ENCODE measurements at places on chromosomes 1 and 21. TPM values are rescaled to one million over a fixed set of nuclear protein-coding genes. Genes with fewer than 3 reads are reported as not detected.

Gene RGS1
- 5.8 TPM for polyA plus RNA-seq

Gene TEX38
- polyA plus RNA-seq, result not detected

Gene SPRR1B
- 0.30 TPM for polyA plus RNA-seq

Gene ACKR1
- 45.6 TPM for polyA plus RNA-seq

Gene BACE2
- polyA plus RNA-seq, result 19.7 TPM

Gene FAM229A
- 13.4 TPM for polyA plus RNA-seq

Gene MACO1
- 8.7 TPM for polyA plus RNA-seq

Gene VSIG8
- not detected for polyA plus RNA-seq

Gene SLAMF1
- polyA plus RNA-seq, result 0.19 TPM

Gene NRIP1
- polyA plus RNA-seq, result 3.2 TPM

Gene LIPI
- not detected for polyA plus RNA-seq
